ENCODE measurements at places on chromosomes 4 and X. TPM values are rescaled to one million over a fixed set of nuclear protein-coding genes. Genes with fewer than 3 reads are reported as not detected.

DNA sequence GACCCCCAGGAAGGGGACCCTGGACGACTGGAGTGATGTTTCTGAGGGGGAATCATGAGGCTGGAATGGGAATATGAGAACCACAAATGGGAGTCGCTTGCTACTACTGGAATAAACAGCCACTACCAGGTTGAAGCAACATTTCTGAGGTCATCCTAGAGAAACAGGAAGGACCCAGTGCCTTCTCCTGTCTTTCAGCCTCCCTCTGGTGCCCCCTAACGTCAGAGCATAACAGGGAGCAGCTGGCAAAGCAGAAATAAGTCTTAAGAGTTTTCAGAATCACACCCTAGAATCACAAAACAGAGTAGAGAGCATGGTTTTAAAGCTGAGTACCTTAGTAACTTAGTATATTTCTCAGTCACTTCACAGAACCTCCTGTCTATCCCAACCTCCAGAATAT lies 347.8 kb upstream of the PITX2 start:
- no peak overlapping the region for H3K4me3 ChIP-seq
- H3K27me3 ChIP-seq = no peaks in the 10 kb centered on the region
- H3K36me3 ChIP-seq = no peaks in the 10 kb centered on the region

- H3K27ac ChIP-seq = no peak overlapping the region
- no peaks in the 10 kb centered on the region for H3K4me1 ChIP-seq
- no peaks in the 10 kb centered on the region for H3K36me3 ChIP-seq
- H3K27me3 ChIP-seq = no peaks in the 10 kb centered on the region
These were observed 586.6 kb downstream of the TLL1 start for GRCh38 chr4:166459621-166460020.

DNA sequence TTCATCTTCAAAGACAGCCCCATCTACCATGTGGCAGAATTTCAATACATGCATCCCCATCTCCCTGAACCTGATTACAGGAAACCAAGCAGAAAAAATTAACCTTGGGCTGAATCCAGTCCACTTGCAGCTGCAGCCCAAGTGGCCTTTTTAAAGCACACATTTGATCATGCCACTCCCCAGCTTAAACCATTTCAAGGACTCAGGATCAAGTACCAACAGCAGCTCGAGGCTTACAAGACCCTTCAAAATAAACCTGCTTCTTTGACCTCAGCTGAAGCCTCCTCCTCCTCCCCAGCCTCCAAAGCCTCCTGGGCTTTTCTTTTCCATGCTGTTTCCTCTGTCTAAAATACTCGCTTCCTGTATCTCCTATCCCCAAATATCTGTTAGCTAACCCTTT lies 50.7 kb upstream of the KIT start:
- no peak overlapping the region for H3K4me3 ChIP-seq
- H3K4me1 ChIP-seq = no peaks in the 10 kb centered on the region
- H3K27ac ChIP-seq = no peak overlapping the region

- no peak overlapping the region for H3K4me3 ChIP-seq
- H3K4me1 ChIP-seq = no peaks in the 10 kb centered on the region
- H3K36me3 ChIP-seq = no peaks in the 10 kb centered on the region
- H3K27me3 ChIP-seq = no peaks in the 10 kb centered on the region
- no peak for DNase-seq
These were observed 105.0 kb downstream of the SLC2A9 start for GRCh38 chr4:9916346-9916745.

DNA sequence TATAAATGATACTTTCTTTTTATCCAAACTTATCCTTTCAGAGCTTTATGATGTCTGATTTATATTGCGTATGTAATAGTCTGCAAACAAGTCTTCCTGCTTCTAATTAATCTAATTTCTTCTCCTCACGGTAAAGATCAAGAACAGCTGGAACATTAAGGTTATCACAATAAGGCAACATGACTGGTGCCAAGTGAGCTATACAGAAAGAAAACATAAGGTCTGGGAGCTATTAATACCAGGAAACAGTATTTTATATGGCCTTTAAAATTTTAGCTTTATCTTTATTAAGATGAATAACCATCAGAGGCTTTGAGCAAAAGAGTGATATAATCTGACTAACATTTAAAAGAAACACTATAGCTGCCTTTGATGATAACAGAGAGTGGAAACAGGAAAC lies 28.7 kb upstream of the CABS1 start:
- DNase-seq = no peak
- H3K36me3 ChIP-seq = no peaks in the 10 kb centered on the region
- no peaks in the 10 kb centered on the region for H3K4me1 ChIP-seq
- H3K27ac ChIP-seq = no peak overlapping the region
- no peaks in the 10 kb centered on the region for H3K27me3 ChIP-seq

XAGE2 gene
- 2.7 TPM for total RNA-seq

COL4A6 gene
- under 0.01 TPM for total RNA-seq

SEC24B gene
- 20.0 TPM for total RNA-seq
